ENCODE measurements at places on chromosomes 11 and 22.

DNA sequence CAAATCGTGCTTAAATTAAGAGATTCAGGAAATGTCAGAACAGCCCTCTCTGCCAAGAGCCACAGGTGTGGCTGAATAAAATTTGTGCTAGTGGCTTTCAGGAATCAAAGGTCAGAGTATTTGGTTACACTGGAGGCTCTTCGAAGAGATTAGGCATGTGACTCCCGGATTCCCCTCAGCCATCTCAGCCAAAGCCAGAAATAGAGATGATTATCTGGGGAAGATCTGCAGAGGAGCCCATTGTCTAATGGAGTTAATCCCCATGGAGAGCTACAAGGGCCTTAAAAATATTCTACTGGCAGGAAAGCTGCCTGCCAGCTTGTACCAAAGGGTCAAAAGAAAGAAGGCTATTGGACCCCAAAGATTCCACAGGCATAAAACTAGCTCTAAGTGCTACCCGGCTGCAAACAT lies 1259.5 kb downstream of the TBC1D22A start:
- DNase-seq: no peak

- DNase-seq: no peak
Observed at GRCh38 chr11:122661182-122661945, 5.8 kb downstream of the UBASH3B start.

DNA sequence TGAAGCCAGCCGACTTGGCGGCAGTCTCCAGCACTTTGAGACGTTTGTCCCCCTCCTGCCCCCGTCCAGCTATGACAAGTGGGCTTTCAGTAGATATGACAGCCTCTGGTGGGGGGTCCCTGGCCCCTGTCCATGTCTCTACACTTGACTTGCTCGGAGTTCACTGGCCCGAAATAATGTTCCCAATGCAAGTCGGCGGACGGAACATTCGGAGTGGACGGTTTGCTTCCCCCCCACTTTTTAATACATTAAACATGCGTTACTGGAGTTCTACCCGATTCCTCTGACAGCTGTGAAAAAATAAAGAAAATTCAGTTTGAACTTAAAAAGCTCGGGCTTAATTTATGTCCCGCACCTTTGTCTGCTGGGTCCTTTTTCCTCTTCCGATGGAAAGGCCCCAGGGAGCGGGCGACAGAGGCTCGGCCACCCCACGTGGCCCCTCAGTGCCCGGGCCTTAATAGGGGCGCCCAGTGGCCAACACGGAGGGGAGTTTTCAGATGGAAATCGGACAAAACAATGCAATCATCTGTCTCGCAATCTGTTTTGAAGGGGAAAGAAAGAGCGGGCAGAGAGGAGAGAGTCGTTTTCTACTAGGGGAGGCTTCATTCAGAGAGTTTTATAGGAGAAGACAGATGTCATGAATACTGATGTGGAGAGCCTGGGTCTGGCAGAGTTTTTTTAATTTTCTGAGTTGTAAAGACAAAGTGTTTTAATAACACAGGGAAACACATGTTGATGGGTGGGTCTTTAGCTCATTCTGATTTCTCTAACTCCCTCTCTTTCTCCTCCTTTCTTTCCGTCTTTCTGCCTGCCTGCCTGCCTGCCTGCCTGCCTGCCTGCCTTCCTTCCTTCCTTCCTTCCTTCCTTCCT lies 50.2 kb downstream of the SMIM38 start:
- no peak for DNase-seq

DNA sequence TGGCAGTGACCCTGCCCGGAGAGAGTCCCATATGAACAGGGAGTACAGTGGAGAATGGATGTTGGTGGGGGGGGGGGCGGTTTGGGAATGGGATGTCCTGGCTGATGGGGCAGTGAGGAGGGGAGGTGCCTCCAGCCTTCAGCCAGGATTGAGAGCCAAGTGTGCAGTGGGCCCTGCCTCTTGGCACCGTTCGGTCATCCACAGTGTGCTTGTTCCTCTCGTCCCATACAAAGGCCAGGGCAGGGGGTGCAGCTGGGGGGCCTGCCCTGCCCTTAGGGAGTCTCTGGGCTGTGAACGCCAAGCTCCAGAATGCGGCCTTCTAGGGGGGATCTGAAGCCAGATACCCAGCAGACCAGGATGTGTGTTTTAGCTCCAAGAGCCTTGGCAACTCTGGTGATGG lies 34.0 kb downstream of the KCNC1 start:
- DNase-seq: no peak

DNA sequence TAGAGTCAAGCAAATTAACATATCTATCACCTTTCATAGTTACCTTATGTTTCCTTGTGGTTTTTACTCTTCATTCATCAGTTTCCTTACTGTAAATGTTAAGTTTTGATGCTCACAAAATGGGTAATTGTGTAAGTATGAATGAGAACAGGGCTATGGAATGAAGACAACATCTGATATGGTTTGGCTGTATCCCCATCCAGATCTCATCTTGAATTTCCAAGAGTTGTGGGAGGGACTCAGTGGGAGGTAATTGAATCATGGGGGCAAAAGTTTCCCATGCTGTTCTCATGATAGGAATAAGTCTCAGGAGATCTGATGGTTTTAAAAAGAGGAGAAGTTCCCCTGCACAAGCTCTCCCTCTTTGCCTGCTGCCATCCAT lies 107.6 kb downstream of the CCDC34 start:
- DNase-seq: no peak
